ENCODE measurements at places on chromosomes 1 and 21.
A peak's percentile ranks its signal among the peaks of the same experiment; 100 is the strongest.

- no peak for DNase-seq
Observed at GRCh38 chr1:230054092-230054749, 12.8 kb upstream of the GALNT2 start.

DNA sequence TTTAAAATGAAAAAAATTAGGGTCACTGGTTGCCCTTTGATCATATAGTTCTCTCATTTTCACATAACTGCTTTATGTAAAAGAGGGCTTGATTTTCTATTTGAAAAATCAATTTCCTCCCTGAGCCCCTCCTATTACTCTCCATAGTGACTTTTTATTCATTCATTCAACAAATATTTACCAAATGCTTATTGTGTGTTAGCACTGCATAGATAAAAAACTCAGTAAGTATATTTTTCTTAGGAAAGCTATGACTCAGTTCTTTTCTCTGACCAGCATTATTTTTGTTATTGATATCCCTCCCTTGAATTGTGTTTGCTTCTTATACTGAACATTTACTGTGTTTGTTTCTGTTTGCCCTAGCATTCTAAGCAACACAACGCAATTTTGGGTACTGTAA lies 59.8 kb downstream of the NTNG1 start:
- DNase-seq = no peak

DNA sequence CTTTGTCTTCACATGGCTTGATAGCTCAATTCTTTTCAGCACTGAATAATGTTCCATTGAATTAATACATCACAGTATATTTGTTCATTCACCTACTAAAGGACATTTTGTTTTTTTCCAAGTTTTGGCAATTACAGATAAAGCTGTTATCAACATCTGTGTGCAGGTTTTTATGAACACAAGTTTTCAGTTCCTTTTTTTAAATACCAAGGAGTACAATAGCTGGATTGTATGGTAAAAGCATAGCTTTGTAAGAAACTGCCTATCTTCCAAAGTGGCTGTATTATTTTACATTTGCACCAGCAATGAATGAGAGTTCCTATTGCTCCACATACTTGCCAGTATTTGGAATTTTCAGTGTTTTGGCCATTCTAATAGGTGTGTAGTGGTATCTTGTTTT lies 4.8 kb upstream of the MCOLN2 start:
- peak; percentile 31 for DNase-seq

DNA sequence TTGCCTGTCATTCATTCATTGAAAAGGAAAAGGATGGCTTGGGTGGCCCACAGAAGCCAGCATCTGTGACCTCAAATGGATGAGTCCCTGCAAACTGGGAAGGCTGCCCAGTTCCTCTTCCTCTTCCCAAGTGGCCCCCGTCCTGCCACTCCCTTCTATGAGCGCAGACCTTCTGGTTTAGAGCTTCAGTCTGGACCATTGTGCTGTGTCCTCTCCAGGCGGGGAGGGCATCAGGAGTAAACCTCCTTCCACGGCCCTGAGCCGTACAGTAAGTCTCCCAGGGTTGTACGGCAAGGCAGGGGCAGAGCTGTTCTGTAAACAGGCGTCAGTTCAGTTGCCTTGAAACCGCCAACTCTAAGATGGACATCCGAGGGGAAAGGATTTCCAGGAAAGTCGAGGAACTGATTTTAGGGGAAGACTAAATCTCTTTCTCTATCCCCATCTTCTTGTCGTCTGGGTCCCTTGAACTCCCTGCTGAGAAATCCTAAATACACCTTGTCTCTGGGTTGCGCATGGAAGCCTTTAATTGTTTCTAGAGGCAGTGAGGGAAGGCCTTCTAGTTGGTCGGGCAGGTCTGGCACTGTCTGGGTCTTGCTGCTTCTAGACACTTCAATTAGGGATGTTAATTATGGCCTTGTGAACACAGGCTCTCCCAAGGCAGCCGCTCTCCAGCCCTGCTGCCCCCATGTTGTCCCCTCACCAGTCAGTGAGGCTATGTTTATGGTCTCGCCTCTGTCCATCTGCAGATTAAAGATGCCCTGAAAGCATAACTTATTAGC lies 22.1 kb downstream of the SOX13 start:
- DNase-seq = no peak

- peak; percentile 85 for DNase-seq
Observed at GRCh38 chr1:16243936-16244649, 7.1 kb upstream of the CPLANE2 start.

DNA sequence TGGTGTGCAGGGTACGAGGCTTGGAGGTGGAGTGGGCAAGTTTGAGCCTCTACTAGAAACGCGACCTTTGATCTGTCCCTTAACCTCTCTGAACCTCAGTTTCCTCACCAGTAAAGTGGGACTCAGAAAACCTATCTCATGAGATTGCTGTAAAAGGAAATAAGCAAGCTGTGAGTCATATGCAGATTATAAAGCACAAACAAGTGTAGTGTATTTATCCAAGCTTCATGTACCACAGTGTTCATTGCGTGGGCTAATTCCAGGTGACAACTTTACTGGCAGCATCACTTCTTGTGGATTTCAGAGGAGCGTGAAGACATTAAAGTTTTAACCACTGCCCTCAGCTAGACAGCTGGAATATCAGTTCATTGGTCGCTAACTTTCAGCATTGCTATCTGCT lies 44.4 kb downstream of the ZNF697 start:
- no peak for DNase-seq

Measured in COLO829 (cell line).